ENCODE measurements at places on chromosomes 2 and 18.

- DNase-seq: no peak
These were observed 43.3 kb downstream of the DIPK1C start for GRCh38 chr18:74413836-74414235.

- DNase-seq: no peak
These were observed 51.3 kb downstream of the TMEM163 start for GRCh38 chr2:134667541-134667940.

- no peak for DNase-seq
These were observed 77.0 kb downstream of the PDCL3 start for GRCh38 chr2:100639588-100640390.

- no peak for DNase-seq
These were observed 39.6 kb downstream of the ASB1 start for GRCh38 chr2:238466243-238466756.

DNA sequence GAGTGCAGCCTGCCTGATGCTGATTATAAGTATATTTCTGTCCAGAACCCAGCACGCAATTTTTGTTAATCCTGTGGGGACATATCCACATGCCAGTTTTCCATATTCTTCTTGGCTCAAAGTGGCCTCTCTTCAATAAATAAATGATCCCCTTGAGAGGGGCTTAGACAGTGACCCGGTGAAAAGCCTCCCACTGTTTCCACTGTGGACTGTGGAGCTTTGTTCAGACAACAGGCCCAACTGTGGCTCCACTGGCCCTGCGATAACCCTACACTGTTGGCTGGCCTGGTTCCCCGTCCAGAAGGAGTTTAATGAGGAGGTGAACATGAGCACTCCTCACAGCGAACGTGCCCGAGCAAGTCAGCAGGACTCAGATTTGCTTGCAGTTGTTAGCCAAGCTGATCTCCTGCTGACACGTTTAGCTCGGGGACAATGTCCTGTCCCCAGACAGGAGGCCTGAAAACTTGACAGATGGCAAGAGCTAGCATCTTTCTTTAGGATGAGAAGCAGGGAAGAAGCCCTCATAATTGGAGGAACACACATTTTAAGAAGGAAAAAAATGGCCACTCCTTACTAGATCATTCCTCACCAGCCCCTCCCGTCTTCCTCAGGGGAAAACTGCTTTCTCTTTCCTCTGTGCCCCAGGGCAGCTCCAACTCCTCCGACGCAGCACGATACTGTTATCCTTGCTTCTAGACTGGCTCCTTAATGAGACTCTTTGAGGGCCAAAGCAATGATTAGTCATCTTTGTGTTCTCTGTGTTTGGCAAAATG, 20.0 kb upstream of the MTCL1 start:
- no peak for DNase-seq

All from GM10248 (cell line).